NCI-H2107 (cell line): ENCODE measurements at places on chromosomes 16 and 17.

DNA sequence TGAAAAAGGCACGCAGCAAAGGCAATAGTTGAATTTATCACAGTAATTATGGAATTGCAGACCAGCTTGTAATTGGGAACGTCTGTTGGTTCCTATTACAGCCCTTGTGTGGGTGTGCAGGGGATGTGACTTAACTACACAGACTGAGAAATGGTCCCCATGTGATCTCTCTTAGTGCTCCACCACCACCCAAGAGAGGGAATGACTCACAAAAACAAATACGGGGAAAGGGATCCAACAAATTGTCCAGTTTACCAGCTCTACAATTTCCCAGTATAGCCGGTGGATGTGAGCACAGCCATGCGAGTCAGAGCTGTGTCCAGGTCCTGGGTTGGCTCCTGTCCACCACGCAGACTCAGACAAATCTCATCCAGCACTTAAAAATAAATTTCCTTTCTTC, 337.9 kb downstream of the GRIN2A start:
- DNase-seq: no peak

DNA sequence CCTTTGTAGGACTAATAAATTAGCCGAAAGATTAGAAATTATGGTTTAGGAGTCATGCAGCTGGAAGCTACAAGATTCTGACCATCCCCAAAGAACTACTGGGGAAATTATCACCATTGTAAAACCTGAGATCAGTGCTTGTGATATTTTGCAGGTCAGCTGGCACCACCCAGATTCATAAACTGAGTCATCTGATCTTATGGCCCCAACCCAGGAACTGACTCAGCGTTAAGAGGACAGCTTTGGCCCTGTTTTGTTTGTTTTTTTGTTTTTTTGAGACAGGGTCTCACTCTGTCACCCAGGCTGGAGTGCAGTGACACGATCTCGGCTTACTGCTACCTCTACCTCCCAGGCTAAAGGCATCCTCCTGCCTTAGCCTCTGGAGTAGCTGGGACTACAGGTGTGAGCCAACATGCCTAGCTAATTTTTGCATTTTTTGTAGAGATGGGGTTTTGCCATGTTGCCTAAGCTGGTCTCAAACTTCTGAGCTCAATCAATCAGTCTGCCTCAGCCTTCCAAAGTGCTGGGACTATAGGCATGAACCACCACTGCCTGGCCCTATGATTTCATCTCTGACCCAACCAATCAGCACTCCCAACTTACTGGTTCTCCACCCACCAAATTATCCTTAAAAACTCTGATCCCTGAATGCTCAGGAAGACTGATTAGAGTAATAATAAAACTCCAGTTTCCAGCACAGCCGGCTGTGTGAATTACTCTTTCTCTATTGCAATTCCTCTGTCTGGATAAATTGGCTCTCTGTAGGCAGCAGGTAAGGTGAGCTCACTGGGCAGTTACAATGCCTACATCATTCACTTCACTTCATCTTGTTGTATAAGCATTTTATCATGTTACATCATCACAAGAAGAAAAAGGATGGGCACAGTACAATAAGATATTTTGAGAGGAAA, 79.4 kb upstream of the KSR1 start:
- DNase-seq: no peak

- DNase-seq: no peak
Measured at GRCh38 chr16:89708481-89708931, 7.0 kb upstream of the SPATA2L start.

DNA sequence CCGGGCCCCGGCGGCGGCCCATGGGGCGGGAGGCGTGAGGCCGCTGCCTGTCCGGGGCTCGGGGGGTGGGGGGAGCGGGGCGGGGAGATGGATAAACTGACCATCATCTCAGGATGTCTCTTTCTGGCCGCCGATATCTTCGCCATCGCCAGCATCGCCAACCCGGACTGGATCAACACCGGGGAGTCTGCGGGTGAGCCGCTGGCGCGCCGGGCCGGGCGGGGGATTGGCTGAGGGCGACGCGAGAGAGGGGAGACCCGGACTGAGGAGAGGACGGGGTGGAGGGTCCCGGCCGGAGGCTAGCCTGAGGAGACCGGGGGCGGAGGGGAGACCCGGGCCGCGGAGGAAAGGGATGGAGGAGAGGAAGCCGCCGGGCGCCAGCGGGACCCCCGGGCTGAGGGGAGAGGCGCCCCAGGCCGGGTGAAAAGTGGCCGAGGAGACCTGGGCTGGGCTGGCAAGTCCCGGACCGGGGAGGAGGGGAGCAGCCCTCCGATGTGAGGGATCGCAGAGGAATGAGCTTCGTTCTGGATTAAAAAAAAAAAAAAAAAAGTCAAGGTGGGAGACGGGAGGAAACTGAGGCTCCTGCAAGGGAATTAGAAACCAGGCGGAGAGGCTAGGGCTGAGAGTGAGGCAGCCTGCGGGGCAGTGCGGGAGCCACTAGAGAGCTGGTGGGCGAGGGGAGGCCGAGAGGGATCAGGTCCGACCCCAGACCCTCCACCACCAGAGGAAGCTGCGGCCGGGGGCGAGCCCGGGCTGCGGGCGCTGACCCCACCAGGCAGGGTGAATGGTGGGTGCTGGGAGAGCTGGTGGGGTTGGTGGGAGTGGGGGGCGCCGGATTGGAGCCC, 526 bp downstream of the MOSMO start:
- DNase-seq: no peak

DNA sequence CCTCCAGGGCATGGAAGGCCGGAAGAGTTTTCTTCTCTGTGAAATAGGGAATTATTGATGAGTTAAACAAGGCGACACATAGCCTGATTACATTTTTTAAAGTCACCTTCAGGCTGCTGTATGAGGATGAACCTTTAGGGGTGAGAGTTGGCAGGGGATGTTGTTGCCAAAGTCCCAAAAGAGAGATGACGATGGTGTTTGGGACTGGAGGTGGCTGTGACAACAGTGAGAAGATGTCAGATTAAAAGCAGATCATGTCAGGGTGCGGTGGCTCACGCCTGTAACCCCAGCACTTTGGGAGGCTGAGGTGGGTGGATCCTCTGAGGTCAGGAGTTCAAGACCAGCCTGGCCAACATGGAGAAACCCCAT, 16.8 kb upstream of the ASGR2 start:
- DNase-seq: no peak
